Esophagus squamous epithelium (tissue), 5 donors: ENCODE measurements at places on chromosomes 2 and 18. TPM values are rescaled to one million over a fixed set of nuclear protein-coding genes. Genes with fewer than 3 reads are reported as not detected.

- no peak for DNase-seq
These were observed 630.7 kb upstream of the HS6ST1 start for GRCh38 chr2:128949360-128949759.

- no peak for DNase-seq
These were observed 57.4 kb upstream of the LGALSL start for GRCh38 chr2:64396551-64396950.

GRCh38 chr2:162182395-162182794 lies 30.3 kb upstream of the GCG start:
- no peak for DNase-seq

DNA sequence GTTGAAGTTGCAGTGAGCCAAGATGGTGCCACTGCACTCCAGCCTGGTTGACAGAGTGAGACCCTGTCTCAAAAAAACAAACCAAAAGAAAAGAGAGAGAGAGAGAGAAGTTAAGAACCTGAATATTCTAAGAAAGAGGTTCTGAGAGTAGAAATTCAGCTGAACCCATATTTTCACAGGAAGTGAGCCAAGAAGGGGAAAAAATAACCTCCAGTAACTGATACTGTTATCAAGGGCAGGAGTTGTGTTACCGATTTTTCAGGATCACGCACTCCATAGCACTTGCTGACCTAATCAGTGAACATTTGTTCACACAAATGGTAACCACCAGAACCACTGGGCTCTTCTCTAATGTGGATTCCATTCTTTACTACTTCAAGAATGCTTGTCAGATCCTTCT lies 39.1 kb upstream of the BZW1 start:
- no peak for DNase-seq

DNA sequence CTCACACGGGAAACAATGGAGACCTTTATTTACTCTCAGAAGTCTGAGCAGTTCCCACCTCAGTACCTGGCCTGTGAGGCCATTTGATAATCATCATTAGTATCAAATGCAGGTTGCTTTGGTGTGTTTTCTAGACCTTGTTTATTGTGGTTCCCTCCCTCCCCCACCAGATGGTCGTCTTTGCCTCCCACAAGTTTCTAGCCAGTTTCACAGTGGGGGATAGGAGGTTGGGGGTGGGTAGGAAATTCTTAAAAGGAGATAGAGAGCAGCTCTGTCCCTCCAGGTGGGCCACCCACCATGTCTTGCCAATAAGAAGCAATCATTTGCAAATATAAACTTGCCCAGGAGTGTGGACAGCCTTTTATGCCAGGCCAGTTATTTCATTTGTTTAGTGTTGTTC lies 31.3 kb downstream of the SETBP1 start:
- no peak for DNase-seq

- DNase-seq, result no peak
These were observed 87.6 kb downstream of the CYRIA start for GRCh38 chr2:16578081-16578480.

- DNase-seq, result no peak
These were observed 25.0 kb upstream of the SPAG16 start for GRCh38 chr2:213259266-213259665.

DNA sequence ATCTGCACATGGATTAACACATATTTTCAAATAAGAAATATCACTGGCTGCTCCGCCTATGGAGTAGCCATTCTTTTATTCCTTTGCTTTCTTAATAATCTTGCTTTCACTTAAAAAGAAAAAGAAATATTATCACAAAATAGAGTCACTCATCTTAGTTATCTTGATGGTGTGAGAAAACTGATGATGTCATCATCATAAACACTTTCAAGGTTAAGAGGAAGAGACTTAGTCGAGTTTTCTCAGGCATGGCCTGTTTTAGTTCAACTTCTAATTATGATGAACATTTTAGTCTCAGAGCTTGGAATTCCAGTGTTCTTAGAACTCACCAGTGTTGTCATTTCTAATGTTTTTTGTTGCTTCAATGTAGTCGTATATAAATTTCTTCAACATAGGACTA lies 506.1 kb downstream of the PTPRM start:
- DNase-seq, result no peak

DNA sequence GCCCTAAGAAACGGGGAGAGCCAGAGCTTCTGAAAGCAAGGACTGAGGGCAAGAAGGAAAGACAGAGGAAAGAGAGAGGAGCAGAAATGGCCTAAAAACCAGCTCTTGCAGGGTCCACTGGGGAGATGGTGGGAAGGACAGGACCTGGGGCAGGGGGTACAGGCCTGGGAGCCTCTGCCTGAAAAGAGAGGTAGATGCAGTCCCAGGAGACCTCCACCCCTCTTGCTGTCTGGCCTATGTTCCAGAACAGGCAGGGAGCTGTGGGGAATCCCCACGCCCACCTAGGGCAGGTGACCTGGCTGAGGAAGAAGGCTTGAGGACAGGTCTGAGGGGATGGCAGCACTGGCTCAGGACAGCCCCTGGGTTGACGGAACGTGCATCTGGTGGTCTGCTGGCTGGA lies 4.6 kb downstream of the CAPN13 start:
- no peak for DNase-seq

DNA sequence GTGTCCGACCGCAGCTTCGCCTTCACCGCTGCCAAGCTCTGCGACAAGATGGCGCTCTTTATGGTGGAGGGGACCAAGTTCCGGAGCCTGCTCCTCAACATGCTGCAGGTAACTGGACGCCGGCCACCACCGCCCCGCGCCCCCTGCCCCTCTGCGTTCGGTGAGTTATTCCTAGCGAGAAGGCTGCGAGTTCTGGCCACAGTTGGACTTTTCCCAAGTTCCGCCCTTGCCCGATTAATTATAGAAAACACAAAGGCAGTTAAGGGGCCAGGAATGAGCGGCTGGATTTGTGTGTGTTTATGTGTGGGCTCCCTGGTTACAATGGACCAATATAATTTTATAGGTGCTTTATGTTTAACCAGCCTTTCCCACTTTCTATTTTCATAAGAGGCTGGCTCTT lies 189.2 kb downstream of the SMAD7 start:
- DNase-seq, result no peak

- DNase-seq, result no peak
These were observed 15.1 kb downstream of the GRHL1 start for GRCh38 chr2:9966491-9967022.

- no peak for DNase-seq
These were observed 115.6 kb upstream of the RMDN2 start for GRCh38 chr2:37809525-37809924.

- DNase-seq, result no peak
These were observed 117.2 kb downstream of the CTNNA2 start for GRCh38 chr2:79630060-79630459.

DNA sequence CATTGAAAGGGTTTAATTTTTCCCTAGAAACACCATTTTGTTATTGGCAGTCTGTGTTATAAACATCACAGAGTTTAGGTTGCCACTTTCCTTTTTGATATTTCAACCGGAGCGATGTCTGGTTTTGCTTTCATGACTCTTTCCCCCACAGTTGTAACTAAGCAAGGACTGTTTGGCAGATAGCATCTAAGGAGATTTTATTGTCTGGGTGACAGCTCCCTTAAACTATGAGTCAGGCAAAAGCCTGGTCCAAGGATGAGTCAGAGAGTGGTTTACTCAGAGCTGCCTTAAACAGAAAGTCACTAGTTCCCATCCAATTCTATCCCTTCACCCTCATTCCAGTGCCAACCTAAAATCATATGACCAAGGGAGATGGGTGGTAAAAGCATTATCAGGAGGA lies 341.6 kb upstream of the VWC2L start:
- no peak for DNase-seq

DNA sequence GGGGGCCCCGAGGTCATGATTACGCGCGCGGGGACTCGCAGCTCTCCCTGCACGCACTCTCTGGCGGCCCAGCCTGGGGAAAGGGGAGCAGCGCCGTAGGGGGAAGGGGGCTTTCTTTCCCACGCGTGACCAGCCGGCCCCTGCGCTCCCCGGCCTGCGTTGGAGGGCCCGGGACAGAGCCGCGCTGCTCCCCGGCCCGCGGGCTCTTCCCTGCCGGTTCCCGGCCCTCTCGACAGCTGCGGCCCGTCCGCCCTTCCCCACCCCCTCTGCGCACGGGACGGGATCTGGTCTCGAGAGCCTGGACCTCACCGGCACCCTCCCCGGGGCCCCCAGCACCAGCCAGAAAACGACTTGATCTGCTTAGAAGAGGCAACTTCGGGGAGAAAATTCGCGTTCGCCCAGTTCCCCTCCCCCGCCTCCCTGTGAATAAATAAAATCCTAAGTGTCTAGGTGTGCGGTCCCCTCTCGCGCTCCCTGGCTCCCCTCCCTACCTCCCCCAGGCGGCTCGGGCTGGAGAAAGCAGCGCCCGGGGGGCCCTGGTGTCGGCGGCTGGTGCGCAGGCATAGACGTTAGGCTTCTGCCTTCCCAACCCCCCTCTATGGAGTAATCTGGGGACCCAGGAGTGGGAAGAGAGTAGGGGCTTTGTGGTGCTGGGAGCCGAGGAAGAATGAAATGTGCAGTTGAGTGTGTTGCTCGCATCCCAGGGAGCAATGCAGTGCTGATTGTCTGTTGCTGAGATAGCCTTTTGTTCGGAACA lies 803 bp upstream of the FIGN start:
- no peak for DNase-seq

GRCh38 chr18:80103231-80103630 lies 5.8 kb upstream of the ADNP2 start:
- no peak for DNase-seq

DNA sequence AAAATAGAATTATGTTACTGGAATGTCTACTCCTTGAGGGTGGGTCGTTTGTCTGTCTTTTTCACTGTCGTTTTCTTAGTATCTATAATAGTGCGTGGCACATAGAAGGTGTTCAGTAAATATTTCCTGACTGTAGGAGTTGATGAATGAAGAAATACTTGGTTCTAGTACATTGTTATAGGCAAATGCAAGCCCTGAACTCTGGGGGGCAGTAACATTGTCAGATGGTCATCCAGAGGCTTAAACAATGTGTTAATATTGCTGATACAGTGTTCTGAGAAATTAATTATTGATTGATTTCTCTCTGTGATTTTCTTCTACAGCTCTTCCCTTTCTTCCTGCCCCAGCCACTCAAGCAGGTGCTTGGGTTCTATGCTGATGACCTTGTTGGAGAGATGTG lies 24.4 kb upstream of the THOC1 start:
- DNase-seq, result no peak

DNA sequence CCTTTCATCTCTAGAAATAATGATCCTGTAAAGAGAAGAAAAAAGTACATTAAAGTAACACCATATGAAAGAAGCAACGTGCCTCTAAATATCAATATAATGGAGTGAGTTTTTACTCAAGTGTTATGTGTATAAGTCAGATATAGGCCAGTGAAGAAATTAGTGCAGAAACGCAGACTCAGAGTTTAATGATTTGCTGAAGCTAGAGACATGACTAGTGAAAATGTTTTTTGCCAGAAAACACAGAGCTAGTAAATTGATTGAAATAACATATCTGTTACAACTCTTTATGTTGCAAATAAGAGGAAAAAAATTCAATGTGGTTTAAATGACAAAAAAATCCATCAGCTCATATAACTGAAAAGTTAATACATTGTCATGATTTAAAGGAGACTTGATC lies 217.2 kb upstream of the NXPH2 start:
- no peak for DNase-seq

DNA sequence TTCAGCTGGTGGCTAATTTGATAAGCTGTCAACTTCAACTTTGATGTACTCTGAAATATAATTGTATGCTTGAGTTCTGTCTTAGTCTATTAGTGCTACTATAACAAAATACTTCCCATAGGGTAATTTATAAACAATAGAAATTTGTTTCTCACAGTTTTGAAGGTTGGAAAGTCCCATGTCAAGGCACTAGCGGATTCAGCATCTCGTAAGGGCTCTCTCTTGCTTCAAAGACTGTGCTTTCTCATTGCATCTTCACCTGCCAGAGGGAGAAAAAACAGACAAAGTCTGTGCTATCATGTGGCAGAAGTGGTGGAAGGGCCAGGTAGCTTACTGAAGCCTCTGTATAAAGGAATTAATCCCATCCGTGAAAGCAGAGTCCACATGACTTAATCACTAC lies 409.2 kb downstream of the CDH7 start:
- DNase-seq, result no peak

DNA sequence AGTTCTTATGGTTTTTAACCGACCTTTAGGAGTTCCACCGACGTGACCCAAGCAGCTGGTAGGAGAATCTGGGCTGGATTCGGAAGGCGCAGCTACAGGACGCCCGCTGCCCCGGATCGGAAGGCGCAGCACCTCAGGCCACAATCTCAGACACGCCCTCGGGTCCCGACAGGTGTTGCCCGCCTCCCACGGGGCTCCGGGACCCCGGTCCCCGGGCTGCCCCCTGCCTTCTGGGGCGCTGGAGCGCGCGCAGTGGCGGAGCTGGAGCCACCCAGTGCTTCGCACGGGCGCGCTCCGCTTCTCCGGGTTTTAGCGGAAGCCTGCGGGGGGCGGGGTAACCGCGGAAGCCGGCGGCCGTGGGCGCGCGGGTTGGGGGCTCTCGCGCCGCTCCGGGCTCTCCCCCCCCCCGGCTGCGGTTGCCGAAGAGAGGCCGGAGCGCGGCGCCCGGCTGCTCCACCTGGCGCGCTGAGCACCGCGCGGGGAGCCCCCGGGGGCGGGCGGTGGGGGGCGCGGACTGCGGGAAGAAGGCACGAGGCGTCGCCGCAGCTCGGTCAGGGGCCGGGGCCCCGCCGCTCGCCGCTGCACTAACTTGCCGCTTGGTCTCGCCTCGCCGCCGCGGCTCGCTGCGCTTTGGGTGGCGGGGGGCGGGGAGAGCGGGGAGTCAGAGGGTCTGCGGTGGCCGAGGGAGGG lies 718.8 kb downstream of the DPP10 start:
- DNase-seq, result no peak

- no peak for DNase-seq
These were observed 68.7 kb downstream of the DNAJC10 start for GRCh38 chr2:182784777-182785176.

DNA sequence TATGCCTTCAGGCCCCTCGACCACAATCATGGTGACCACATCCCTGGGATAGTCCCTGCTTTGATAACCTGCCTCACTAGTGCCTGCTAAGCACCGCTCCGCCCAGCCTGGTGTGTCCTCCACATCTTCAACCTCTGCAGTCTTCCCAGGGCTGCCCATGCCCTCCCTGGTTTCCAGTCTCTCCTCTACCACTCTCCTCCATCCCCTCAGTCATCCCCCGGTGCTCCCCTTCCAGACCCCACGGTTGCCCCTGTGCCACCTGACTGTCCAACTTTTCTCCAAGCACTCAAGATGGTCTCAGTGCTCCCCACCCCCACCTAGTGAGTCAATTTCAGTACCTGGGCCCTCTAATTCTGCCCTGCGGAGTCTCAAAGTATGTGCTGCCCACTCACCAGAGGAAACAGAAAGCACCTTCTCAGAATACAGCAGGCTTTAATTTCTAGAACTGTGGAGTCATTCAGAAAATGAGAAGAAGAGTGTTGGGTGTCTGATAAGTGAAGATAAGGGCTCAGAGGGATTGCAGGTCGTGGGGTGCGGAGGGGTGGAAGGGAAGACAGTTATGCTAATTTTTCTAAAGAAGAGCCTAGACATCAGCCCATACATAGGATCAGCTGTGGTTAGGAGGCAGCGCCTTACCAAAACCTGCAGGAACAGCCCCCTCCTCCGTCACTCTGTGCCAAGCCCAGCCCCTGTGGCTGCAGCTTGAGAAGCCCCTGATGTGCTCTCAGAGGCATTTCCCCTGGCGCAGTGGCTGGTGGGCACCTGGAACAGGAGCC lies 53.6 kb upstream of the CAB39 start:
- DNase-seq, result no peak

GRCh38 chr2:168738062-168738461 lies 64.4 kb upstream of the NOSTRIN start:
- no peak for DNase-seq

The AMER3 gene
- not detected for total RNA-seq

The RAB27B gene
- total RNA-seq, result 35.9 TPM

The ERFE gene
- not detected for total RNA-seq

The ERMN gene
- not detected for total RNA-seq

The RPRM gene
- total RNA-seq, result not detected

The MTLN gene
- total RNA-seq, result 82.6 TPM

The HRH4 gene
- total RNA-seq, result not detected

The LRP2 gene
- 0.04 TPM for total RNA-seq
